AG10803 (cell line): ENCODE measurements at places on chromosomes 6 and 20.

GRCh38 chr6:53587291-53587690 lies 42.4 kb upstream of the GCLC start:
- DNase-seq: no peak

DNA sequence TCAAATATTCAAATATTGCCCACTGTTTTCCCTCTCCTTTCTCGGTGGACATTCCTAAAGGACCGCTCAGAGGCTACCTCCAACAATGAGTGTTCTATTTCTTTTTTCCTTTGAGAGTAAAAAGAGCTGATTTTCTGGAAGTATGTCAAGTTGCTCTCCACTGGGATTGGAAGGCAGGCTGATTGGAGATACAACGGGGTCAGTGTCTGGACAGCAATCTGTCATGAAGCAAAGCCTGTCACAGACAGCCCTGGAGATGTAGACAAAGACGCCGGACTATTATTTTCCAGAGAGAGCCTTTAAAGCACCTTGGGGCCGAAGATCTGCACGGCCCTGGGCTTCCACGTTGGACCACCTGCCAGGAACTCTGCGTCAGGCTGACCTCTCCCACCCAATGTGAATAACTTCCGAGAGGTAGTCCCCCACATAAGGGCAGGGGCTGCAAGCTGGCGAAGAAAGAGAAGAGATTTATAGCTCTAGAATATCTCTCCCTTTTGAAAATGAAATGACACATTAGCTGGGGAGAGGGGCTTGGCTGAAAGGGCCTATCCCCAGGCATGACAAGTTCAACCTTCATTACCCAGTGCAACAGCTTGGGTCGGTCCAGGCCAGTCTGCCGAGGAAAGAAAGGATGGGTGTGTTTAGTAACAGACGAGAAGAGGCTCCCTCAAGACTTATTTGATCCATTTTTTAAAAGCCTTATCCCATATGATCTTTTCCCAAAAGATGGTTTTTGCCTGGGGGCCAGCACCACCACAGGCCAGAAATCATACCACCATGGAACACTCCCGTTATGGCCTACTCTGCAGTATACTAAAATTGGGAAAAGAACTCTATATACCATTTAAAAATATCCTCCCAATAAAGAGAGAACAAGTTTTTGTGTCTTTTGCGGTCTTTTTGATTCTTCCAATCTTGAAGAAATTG lies 131.1 kb downstream of the OLIG3 start:
- DNase-seq: no peak

DNA sequence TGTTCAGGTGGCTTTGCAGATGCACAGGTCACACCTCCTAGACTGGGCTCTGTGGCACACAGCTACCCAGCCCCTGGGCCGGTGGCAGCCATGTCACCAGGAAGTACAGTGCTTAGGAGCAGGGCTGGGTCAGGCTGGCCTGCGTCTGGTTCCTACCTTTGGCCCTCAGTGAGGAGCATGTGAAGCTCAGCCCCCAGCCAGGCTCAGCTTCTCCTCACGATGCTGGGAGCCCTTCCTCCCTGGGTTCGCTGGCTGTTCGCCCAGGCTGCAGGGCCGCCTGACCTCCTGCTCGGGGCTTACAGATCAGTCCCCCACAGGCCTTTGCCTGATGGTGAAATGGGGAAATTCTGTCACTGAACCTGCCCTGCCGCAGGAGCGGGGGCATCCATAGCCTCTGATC lies 23.1 kb downstream of the SPATA2 start:
- DNase-seq: no peak

DNA sequence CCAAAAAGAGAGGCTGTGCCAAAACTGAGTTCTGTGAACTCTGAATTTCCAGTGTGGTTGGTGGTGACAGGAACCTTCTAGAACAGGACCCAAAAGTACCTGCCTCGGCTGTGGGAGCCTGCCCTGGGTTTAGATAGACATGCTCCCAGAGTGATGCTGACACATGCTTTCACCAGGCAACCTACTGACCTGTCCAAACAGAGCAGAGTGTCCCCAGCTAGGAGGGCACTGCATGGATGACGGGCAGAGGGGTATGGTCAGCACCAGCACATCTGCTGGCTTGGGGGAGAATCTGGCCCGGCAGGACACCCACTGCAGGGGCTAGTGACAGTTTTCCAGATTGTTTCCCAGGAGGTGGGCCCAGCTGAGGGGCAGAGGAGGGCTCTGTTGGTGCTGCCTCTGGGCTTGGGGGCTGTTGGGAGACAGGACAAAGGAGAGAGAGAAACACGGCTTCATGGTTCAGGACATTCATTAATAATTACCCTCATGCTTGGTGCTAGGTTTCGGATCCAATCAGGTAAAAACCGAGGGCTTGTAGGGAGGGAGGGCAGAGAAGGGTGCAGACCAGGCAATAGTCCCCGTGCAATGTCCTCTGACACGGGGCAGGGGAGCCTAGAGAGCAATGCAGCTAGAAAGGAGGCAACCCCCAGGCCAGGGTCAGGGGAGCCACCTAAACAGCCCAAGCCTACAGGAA lies 15.0 kb downstream of the KCNK5 start:
- DNase-seq: no peak

- DNase-seq: no peak
These were observed 111.7 kb upstream of the PTPRK start for GRCh38 chr6:128632131-128632530.

DNA sequence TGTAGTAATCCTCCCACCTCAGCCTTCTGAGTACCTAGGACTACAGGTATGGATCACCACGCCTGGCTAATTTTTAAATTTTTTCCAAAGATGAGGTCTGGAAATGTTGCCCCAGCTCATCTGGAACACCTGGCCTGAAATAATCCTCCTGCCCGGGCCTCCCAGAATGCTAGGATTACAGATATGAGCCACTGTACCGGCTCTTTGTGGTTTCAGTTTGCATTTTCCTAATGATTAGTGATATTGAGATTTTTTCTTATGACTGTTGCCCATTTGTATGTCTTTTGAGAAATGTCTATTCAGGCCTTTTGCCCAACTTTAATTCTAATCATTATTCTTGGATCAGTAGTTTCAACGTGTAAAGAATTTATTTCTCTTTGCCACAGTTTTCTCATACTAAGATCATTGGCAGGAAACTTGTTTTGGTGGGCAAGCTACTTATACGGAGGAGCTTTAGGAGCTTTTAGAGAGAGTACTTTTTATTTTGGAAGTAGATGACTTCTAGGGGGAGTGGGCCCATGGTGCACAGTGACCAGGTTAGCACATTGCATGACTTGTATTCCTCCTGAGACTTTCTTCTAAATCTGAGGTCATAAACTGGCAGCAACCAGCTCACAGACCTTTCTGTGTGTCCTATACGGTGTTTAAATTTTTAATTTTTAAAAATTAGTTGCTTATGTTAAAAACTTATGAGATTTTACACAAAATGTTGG lies 62.3 kb downstream of the STK4 start:
- no peak for DNase-seq

GRCh38 chr6:4935975-4936680 lies 67.7 kb downstream of the RPP40 start:
- DNase-seq: no peak

GRCh38 chr6:170375661-170376060 lies 69.1 kb downstream of the FAM120B start:
- DNase-seq: no peak

DNA sequence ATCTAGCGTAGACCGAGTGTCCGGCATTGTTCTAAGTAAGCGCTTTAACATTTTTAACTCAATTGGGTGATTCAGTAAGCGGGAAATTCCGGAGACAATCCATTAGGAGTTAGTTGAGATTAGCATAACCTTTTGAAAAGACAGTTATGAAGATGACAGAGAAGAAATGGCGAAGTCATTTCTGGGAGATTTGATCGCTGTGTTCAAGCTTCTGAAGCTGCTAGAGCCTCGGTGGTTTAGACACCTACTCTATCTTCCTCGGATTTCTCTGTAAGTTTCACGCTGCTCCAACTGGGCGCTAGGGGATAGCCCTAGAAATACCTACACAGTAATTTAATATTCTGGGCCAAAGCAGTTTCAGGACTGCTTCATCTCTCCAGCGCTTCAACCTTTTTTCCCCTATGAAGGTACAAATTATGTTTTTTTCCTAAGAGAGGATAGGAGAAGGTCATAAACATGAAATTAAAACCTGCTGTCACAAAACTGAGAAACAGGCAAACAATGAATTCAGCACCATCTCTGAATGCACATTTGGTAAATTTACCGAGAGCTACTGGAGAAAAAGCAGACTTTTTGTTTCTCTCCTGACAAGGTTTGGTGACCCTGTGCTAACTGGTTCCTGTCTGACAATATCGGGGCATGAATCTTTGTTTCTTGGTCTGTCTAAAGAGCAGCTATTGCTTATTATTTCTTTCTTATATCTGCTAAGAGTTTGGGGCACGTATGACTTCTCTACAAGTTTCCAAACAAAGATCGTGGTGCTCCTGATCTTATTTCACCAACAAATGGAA lies 22.4 kb downstream of the ZNF311 start:
- DNase-seq: peak; percentile 52

DNA sequence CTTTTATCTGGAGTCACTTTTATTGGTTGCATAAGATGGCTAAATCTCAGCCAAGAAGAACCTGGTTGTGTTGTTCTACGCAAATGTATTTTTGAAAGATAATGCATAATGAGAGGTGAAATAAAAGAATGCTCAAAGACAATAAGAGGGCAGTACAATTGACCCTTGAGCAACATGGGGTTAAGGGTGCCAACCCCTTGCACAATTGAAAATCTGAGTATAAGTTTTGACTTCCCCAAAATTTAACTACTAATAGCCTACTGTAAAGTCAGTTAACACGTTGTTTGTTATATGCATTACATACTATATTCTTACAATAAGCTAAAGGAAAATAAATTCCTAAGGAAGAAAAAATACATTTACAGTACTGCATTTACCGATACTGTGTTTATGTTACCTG lies 5.9 kb downstream of the RNF146 start:
- DNase-seq: no peak

GRCh38 chr20:31355981-31356380 lies 12.4 kb upstream of the DEFB118 start:
- no peak for DNase-seq

- DNase-seq: no peak
These were observed 17.4 kb downstream of the STAU1 start for GRCh38 chr20:49170714-49171113.

DNA sequence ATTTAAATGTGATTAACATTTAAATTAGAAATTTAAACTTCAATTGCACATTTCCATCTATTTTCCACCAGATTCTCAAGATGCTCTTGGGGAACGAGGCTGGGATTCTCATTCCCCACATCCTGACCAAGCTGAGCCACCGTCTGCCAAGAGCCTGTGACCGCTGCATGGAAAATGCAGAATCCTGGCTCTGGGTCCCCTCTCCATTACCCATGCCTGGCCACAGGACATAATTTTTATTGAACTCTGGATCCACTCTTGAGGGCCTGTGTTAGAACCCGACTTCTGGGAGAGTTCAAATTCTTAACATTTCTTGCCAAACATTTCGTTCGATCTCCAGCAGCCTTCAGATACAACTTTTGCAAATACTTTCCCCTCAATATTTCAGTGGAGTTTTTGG lies 201.6 kb upstream of the SNX9 start:
- peak; percentile 52 for DNase-seq

DNA sequence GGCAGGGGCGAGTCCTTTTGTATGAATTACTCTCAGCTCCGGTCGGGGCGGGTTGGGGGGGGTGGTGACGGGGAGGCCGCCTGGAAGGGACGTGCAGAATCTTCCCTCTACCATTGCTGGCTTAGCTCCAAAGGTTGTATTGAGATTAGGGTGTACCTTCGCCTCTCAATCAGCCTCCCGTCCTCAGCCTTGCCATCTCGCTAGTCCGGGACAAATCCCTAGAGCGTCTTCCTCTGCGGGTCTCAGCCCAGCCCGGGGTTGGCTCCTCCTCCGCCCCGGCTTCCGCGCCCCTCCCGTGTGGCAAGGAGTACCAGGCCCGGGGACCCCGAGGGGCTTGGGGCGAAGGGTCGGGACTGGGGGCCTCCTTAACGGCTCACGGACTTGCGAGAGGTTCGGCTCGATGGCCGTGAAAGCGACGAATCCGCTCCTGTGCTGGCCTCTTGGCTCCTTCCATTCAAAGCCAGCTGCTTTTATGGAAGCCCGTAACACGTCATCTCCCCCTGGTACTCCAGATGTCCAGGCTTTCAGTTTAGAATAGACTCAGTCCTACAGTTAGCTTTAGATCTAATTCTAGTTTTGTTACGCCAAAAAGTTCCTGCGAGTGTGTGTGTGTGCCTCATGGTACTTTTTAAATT lies 636 bp upstream of the EEF1A1 start:
- peak; percentile 84 for DNase-seq

DNA sequence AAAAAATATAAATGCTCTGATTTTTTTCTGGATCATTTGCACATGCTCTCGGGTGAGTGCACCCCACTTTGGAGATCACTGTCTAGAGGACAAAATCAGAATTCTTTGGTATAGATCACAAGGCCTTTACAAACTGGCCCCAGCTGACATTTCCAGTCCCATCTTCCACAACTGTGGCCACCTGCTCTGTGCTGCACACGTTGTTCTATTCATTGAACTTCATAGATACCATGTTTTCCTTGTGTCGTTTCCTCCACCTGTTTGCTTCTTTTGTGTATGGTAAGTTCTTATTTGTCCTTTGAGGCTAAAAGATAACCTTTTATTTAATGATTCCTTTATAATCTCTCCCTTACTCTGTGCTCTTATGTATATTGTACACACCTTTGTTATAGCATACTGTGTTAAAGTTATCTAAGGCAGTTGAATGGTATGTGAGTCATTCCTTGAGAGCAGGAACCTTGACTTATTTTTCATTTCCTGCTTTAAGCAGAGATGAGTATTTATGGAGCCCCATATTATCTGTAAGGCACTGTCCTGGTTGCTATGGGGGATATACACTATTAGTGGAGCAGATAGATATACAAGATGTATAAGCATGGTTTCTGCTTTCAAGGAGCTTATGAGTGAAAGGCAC lies 12.0 kb upstream of the SLC17A5 start:
- DNase-seq: no peak

DNA sequence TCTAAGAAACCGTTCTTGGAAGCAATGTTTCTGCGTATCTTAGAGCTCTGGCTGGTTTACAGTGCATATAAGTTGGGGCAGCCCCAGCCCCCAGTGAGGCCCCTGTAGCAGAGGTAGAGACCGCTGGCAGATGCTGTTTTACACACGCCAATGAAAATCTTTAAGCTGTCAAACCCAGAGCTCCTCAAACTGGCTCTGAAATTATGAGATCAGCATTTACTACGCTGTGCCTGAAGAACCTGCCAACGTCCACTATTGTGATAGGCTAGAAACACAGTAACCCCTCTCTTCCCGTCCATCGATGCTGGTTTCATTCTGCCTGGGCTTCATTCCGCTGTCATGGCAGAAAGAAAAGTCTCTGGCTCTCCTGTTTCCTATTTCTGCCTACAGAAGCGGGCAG lies 160.6 kb downstream of the SMOC2 start:
- DNase-seq: no peak

DNA sequence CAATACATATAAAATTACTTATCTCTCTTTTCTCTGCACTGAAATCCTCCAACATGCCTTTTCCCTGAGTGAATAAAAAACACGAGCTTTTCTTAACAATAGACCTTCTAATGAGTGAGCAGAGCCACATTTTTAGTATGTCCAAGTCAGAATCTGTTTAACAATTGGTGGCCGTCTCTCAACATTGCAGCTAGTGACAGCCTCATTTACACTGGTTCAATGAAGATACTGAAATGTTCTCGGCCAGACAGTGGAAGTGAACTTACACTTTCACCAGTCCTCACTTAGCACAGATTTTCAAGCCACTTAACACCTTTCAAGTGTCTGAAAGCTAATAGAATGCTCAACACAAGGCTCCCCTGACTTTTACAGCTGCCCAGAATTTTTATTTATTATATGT lies 767.1 kb downstream of the KIF16B start:
- DNase-seq: no peak

GRCh38 chr20:64250027-64250426 lies 5.5 kb upstream of the PCMTD2 start:
- DNase-seq: no peak
